ENCODE measurements at places on chromosomes 11 and 22. TPM values are rescaled to one million over a fixed set of nuclear protein-coding genes. Genes with fewer than 3 reads are reported as not detected.

SLC22A6 gene
- total RNA-seq, result not detected

SYT8 gene
- not detected for total RNA-seq

DRD4 gene
- total RNA-seq, result 0.30 TPM

MAPK12 gene
- 2.9 TPM for total RNA-seq

LINC01488 gene
- not detected for total RNA-seq

RASD2 gene
- not detected for total RNA-seq

CHST1 gene
- not detected for total RNA-seq

DNA sequence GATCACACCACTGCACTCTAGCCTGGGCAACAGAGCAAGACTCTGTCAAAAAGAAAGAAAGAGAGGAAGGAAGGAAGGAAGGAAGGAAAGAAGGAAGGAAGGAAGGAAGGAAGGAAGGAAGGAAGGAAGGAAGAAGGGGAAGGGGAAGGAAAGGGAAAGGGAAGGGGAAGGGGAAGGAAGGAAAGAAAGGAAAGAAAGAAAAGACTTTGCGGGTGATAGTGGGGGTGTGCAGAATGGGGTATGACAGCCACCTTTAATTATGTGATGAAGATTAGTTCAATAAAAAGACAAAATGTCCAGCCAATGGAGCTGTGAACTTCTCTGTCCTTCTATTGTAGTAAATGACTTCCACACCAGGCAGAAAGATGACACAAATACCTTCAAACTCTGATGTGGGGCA lies 8.7 kb upstream of the APLP2 start:
- H3K4me1 ChIP-seq, result no peaks in the 10 kb centered on the region
- no peak overlapping the region for H3K27ac ChIP-seq
- no peak overlapping the region for H3K4me3 ChIP-seq
- peaks cover 39% of the 10 kb centered on the region for H3K27me3 ChIP-seq
- no peaks in the 10 kb centered on the region for H3K36me3 ChIP-seq
- DNase-seq, result no peak

DNA sequence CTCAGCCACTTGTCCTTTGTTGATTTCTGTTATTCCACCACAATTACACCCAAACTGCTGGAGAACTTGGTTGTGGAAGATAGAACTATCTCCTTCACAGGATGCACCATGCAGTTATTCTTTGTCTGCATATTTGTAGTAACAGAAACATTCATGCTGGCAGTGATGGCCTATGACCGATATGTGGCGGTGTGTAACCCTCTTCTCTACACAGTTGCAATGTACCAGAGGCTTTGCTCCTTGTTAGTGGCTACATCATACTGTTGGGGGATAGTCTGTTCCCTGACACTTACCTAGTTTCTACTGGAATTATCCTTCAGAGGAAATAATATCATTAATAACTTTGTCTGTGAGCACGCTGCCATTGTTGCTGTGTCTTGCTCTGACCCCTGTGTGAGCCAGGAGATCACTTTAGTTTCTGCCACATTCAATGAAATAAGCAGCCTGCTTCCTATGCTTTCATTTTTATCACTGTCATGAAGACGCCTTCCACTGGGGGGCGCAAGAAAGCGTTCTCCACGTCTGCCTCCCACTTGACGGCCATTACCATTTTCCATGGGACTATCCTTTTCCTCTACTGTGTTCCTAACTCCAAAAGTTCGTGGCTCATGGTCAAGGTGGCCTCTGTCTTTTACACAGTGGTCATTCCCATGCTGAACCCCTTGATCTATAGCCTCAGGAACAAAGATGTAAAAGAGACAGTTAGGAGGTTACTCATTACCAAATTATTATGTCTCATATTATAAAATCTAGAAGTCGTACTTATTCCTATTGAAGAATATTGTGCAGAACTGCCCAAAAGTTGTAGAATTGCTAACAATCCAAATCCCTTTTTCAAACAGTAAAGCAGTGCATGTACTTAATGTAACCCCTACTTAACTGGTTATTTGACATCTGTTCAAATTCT lies 53.2 kb downstream of the OR4C6 start:
- H3K27ac ChIP-seq, result no peak overlapping the region
- H3K4me1 ChIP-seq, result no peaks in the 10 kb centered on the region
- no peak for DNase-seq

DNA sequence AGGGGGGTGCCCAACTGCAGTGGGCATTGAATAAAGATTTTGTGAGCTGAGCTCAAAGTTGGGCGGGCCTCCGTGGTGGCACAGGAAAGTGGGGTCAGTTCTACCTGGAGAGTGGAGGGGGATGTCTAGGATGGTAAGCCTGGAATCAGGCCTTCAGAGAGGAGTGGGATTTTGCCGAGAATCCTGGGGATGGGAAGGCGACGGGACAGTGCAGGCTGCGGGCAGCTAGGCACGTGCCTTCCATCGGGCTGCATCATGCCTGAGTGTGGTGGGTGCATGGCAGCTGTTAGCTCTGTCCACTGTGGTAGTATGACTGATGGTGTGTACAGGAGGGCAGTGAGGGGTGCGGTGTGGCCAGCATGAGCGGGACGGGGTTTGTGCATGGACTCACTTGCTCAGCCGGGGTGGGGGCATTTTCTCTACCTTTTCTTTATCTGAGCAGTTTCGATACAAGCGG lies 3.6 kb downstream of the SHANK3 start:
- no peaks in the 10 kb centered on the region for H3K36me3 ChIP-seq
- H3K27me3 ChIP-seq, result peaks cover 40% of the 10 kb centered on the region
- DNase-seq, result no peak

- H3K4me3 ChIP-seq, result no peak overlapping the region
- no peak for DNase-seq
- H3K27me3 ChIP-seq, result no peaks in the 10 kb centered on the region
- peaks cover 5% of the 10 kb centered on the region for H3K4me1 ChIP-seq
Observed at GRCh38 chr11:12329797-12330196, 47.6 kb upstream of the PARVA start.

DNA sequence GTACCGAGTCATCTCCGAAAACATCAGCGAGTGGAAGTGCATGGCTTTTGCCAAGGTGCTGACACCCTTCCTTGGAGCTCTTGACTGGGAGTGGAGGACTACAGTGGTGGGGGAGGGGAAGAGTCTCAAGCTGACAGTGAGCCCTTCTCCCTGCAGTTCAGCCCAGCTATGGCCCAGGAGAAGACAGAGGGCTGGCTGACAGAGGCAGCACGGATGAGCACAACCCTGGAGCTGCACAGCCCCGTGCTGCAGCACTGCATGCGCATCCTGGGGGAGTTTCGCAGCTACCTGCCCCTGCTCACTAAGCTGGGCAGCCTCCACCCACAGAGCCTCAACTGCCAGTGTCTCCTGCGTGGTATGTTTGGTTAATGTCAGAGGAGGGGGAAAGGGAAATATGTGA lies 41.4 kb downstream of the DNHD1 start:
- peaks cover 11% of the 10 kb centered on the region for H3K4me1 ChIP-seq
- H3K36me3 ChIP-seq, result peaks cover 1% of the 10 kb centered on the region
- H3K27ac ChIP-seq, result no peak overlapping the region
- no peak for DNase-seq
- no peaks in the 10 kb centered on the region for H3K27me3 ChIP-seq
- H3K4me3 ChIP-seq, result no peak overlapping the region

GRCh38 chr11:33384220-33384619 lies 127.0 kb downstream of the HIPK3 start:
- H3K27ac ChIP-seq, result no peak overlapping the region
- no peaks in the 10 kb centered on the region for H3K4me1 ChIP-seq
- H3K36me3 ChIP-seq, result no peaks in the 10 kb centered on the region
- H3K27me3 ChIP-seq, result peaks cover 9% of the 10 kb centered on the region
- no peak for DNase-seq

GRCh38 chr11:73570415-73571114 lies 27.3 kb downstream of the FAM168A start:
- no peaks in the 10 kb centered on the region for H3K27me3 ChIP-seq
- no peak for DNase-seq
- H3K27ac ChIP-seq, result no peak overlapping the region
- H3K4me3 ChIP-seq, result no peak overlapping the region
- H3K36me3 ChIP-seq, result peaks cover 11% of the 10 kb centered on the region

- no peaks in the 10 kb centered on the region for H3K4me1 ChIP-seq
- DNase-seq, result no peak
- no peak overlapping the region for H3K4me3 ChIP-seq
Observed at GRCh38 chr22:27350306-27350705, 451.2 kb downstream of the MN1 start.

GRCh38 chr11:30823119-30823518 lies 237.0 kb upstream of the MPPED2 start:
- H3K36me3 ChIP-seq, result no peaks in the 10 kb centered on the region
- H3K4me1 ChIP-seq, result no peaks in the 10 kb centered on the region
- no peak overlapping the region for H3K27ac ChIP-seq

GRCh38 chr11:96257972-96258934 lies 84.7 kb downstream of the MAML2 start:
- peak; percentile 73 for DNase-seq
- H3K4me3 ChIP-seq, result peak overlapping the region; percentile 72
- H3K36me3 ChIP-seq, result peaks cover 54% of the 10 kb centered on the region
- peak overlapping the region; percentile 96 for H3K27ac ChIP-seq
